ENCODE measurements at places on chromosomes 12 and 14.

- no peak for DNase-seq
Observed at GRCh38 chr12:112087055-112087850, 21.3 kb downstream of the NAA25 start.

- DNase-seq = no peak
Observed at GRCh38 chr14:53331247-53331646, 178.1 kb upstream of the DDHD1 start.

GRCh38 chr14:39228509-39229221 lies 5.0 kb upstream of the MIA2 start:
- no peak for DNase-seq

DNA sequence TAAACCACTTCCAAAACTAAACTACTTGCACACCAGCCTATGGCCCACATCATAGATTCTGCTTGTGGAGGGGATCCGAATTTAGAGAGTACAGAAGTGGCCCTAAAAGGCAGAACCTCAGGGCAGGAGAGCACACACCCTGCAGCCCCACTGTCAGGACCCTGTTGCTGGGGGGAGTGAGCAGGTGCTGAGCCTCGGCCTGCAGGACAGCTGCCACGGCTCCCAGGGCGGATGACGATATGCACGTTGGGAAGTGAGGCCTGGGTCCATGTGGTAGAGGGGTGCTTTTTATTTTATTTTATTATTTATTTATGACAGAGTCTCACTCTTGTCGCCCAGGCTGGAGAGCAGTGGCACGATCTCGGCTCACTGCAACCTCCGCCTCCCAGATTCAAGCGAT lies 73.5 kb downstream of the TNFAIP2 start:
- DNase-seq = no peak

DNA sequence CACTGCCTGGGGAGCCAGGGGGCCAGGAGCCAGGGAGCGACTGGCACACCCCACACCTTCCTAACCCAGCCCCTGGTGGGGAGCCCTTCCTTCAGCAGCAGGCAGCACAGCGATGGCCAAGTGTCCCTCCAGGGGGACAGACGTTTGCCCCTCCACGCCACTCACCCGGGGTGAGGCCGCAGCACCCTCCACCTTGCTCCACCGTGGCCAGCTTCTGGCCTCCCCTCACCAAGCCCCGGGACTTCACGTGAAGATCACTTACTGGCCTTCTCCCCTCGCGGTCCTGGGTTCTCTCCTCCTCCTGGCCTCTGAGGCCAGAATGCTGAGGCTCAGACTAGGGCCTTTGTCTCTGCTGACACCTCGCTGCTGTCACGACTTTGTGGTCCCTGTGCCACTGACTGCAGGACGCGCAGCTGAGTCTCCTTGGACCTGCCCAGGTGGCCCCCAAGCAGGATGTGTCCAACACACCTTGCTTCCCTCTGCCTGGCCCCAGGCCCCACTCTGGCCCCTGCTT lies 3.5 kb upstream of the ASPG start:
- no peak for DNase-seq

GRCh38 chr14:29554335-29554734 lies 373.3 kb downstream of the PRKD1 start:
- no peak for DNase-seq

DNA sequence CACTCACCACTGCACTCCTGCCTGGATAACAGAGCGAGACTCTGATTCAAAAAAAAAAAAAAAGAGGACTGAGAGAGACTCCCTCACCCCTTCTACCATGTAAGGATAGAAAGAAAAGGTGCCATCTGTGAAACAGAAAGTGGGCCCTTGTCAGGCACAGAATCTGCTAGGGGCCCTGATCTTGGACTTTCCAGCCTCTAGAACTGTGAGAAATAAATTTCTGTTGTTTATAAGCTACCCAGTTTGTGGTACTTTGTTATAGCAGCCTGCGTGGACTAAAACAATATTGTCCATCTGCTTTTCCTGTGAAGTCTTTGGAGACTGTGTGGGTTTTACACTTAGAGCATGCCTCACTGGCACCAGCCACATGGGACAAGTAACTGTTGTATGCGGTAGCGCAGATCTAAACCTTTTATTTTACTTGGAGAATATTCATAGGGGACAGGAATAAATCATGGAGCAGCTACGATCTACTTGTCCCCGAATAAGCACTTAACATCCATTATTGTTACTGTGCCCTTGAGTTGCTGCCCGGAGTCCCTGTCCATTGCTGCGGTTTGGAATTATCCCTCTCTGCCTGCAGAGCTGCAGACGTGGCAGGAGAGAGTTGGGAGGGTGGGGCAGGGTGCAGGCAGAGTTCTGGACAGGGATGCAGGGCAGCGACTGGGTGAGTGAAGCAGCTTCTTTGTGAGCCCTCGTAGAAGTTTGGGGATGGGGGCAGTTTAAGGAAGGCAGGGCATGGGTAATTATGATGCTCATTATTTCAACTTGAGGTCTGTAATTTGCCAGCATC lies 52.4 kb upstream of the STON2 start:
- DNase-seq = no peak

DNA sequence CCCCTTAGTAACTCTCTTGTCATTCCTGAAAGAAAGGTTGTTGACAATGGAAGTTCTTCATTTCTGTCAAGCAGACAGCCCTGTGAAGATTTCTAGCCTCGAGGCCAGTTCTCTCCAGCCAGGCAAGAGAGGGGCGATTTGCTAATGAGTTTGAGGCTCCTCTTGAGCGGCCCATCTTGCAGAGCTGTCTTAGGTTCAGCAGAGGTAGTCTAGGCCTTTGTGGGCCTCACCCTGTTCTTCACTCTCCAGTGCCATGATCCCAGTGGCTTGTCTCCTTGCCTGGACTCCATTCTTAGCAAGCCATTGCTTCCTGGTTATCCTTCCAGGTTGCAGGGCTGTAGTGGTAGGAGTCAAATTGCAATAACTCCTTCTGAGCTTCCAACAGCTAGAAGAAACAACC lies 9.7 kb downstream of the TPH2 start:
- DNase-seq = no peak

DNA sequence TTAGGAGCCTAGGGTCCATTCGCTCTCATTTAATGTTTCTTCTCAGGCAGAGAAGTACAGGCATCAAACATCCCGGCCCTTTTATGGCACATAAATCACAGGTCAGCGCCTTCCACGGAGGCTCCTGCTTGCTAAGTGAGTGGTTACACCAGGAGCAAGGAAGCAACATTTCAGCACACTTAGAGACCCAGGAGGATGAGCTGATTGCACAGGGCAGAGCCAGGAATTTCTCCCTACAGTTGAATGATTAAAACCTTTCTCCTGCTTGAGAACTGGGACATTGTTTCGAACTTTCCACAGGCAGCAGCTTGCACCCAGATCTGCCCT lies 233.4 kb downstream of the SPTSSA start:
- DNase-seq = no peak

- no peak for DNase-seq
Observed at GRCh38 chr12:5923751-5924150, 21.3 kb downstream of the ANO2 start.

DNA sequence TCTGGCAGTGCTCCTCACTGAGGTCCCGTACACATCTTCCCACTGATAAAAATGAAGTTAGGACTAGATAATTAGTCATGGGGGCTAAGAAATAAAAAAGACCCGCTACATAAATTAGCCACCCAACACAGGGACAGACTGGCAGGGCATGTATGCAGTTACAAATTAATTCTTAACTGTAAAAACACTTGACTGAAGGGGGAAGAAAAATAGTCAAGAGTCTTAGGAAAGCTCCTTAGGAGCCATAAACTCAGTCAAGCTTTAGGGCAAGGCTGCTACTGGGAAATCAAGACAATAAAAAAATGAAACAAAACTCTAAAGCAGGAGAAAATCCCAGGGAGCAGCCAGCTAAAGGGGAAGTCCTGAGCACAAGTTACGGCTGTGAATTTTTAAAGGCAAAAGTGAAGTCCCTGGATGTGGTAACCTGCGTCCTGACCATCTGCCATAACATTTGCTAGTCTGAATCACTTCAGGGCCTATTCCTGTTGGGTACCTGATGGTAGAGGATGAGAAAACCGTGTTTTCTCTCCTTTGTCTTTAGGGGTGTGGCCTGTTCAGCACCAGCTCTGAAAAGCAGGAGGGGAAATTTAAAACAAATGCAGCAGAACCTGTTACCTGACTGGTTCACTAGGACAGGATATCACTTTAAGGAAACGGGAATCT lies 7.5 kb upstream of the NPFF start:
- DNase-seq = no peak

DNA sequence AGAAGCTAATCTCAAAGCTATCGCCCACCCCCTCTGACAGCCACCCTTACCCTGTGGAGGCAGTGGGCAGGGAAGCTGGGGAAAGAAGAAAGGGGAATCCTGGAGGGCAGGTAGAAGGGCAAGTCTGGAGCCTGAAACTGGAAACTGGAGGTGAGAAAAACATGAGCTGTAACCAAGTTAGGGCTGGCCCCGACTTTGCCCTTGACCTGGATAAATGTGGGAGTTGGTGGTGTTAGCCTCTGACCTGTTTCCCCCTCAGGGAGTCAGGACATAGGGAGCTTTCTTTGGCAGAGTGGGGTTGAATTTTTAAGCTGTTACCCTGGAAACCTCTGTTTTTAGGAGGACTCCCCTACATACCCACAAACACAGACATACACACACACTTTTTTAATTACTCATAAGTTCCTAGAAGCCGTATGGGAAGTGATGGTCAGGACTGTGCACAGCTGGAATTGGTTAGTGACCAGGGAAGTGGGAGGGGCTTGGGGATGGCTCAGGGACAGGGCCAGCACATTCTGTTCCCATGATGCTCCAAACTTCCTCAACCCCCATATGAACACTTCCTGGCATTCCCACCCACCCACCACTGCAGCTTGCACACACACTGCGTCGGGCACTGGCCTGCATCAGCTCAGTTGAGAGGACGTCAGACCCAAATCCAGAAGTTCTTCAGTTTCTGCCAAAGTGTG lies 5.0 kb upstream of the MMP19 start:
- no peak for DNase-seq

DNA sequence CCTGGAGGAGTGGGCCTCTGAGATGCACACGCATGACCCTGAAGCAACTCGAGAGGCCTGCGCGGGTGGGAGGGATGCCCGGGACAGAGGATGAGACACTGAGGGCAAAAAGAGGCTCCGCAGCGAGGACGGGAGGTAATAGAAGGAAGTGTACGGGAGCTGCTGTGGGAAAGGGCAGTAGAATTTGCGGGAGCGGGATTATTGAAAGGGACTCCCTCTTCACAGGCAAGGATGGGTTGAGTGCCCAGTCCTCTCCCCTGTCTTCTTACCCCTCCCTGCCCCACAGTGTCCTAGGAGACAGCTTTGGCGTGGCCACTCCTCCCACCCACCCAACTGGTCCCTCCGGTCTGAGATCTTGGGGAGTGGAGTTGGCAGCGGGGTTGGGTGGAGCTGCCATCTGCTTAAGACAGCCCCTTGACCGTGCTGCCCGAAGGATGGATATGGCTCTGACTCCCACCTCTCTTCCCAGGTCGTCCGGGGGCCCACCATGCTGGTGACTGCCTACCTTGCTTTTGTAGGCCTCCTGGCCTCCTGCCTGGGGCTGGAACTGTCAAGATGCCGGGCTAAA lies 15.7 kb upstream of the ESPL1 start:
- no peak for DNase-seq

DNA sequence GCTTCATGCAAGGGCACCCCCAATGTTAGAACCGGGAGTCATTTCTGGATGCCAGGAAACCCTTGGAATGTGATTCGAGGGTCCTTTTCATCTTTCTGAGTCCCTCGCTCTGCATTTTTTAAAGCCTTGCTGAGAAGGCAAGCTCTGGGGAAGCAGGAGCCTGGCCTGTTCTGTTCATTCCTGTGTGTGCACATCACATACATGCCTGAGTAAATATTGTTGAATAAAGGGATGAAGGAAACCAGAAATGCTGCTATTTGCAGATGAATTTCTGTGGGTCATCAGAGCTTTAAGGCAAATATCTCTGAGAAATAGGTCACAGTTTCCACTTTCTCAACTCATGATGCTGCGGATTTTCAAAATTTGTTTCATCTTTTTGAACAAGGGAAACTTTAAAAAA lies 170.1 kb downstream of the PAH start:
- no peak for DNase-seq

DNA sequence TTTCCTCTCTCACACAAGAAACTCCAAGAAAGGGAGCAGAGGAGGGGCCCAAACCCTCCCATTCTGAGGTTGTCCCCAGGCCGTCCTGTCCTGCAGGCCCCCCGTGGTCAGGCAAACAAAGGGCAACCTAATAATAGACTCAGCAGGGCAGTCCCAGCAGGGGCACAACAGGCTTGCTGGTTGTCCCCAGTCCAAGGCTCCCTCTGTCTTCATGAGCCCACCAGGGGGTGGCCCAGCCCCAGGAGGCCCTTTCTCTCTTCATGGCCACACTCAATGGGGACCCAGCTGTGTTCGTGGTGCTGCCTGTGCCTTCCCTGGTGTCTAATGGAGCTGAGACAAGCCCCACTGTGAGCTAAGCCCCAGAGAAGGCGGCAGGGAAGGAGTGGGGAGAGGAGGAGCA lies 359.9 kb downstream of the ADGRD1 start:
- DNase-seq = no peak

- no peak for DNase-seq
Observed at GRCh38 chr12:88951860-88952561, 371.7 kb upstream of the KITLG start.

DNA sequence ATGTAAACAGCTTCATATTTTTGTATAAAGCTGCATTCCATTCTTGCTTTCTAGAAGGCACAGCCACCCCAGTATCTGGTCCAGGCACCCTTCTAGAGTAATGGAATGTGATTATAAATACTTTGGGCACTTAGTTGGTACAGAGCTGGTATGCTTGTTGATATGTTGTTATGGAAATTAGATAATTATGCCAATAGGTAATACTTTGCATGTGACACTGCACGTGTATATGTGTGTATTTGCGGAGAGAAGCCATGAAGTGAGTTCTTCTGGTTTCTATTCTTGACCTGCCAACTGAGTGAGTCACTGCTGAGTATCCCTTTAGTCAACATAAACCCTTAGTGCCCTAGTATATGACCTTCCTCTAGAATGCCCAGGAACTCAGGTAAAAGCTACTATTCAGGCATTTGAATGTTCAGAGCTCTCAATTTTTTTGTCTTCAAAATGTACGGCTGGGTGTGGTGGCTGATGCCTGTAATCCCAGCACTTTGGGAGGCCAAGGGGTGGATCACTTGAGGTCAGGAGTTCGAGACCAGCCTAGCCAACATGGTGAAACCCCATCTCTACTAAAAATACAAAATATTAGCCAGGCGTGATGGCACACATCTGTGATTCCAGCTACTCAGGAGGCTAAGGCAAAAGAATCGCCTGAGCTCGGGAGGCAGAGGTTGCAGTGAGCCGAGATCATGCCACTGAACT lies 6.2 kb upstream of the TCP11L2 start:
- no peak for DNase-seq

- DNase-seq = no peak
Observed at GRCh38 chr14:24891987-24892496, 157.9 kb downstream of the STXBP6 start.

GRCh38 chr12:11171969-11172675 lies 1.1 kb downstream of the SMIM10L1 start:
- DNase-seq = no peak
